ENCODE measurements at places on chromosomes 12 and 14. TPM values are rescaled to one million over a fixed set of nuclear protein-coding genes. Genes with fewer than 3 reads are reported as not detected.

Gene NTF3
- total RNA-seq = 1.5 TPM

Gene RABGGTA
- total RNA-seq = 21.0 TPM

Gene CYP27B1
- total RNA-seq = under 0.01 TPM

- DNase-seq = peak; percentile 61
Observed at GRCh38 chr14:80781972-80782367, 159.6 kb downstream of the CEP128 start.

DNA sequence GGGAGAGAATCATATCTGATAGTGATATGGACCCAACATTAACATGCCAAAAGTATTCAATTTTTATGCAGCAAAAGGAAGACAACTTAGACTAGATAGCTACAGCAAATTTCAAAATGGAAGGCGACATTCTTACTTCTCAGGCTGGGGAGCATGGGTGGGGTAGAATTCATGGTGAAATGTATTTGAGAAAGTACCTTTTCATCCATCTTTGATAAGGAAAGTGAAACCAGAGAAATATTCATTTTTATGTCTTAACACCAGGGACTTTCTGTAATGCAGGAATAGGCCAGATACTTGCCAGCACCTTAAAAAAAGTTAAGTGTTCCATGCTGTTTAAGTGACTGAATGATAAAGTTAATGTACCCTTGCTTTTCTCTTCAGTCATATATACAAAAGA is 13.4 kb downstream of the BTG1 start:
- no peak for DNase-seq

DNA sequence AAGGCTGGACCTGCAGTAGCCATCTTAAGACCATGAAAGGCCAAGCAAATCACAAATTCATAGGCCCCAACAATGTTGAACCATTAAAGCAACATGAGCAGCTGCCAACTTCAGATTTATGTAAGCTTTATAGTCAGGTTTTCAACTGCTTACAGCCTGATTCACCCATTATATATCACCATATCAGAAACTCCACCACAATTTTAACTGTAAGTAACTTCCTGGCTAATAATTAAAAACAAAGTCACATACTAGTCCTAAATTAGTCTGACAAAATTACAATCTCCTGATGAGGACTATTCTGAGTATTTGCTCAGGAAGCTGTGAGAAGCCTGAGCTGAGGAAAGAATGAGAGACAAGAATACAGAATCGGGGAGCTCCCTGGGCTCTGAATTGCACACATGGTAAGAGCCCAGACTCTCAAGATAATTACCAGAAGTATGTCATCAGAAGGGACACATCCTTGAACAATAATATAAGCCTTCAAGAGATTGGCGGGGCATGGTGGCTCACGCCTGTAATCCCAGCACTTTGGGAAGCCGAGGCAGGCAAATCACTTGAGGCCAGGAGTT is 55.1 kb downstream of the NUMB start:
- no peak for DNase-seq

DNA sequence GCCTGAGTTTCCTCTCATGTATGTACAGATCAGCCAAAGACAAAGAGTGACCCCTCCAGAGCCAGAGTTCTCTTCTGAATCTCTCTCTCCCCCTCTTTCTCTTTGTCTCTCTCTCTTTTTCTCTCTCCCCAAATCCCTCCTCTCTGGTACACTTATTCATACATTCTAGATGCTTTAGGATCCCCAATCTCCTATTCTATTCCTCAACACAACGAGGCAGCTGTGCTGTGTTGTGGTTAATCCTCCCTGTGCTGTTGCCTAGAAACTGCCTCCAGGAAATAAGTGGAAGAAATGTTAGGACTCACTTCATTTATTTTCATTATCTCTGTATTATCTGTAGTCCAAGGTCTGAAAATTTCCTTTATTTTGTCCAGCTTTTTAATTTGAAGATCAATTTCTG is 350.5 kb upstream of the OR4E1 start:
- no peak for DNase-seq

DNA sequence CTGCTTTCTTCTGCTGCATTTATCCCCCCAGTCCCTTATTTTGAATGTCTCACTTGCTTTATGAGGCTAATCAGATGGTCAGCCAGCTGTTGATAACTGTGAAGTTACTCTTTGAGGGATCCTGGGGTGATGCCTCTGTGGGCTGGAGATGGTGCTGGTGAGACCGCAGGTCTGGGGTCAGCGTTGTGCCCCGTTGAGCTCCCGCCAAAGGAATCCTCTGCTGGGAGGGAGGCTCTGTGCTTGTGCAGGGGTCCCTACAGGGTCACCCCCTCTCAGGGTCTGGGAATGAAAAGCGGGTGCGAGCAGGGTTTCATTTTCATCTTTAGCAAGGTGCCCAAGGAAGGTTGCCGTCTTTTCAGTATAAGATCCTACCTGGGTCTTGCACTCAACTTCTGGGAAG is 161.2 kb upstream of the RTL1 start:
- DNase-seq = no peak

DNA sequence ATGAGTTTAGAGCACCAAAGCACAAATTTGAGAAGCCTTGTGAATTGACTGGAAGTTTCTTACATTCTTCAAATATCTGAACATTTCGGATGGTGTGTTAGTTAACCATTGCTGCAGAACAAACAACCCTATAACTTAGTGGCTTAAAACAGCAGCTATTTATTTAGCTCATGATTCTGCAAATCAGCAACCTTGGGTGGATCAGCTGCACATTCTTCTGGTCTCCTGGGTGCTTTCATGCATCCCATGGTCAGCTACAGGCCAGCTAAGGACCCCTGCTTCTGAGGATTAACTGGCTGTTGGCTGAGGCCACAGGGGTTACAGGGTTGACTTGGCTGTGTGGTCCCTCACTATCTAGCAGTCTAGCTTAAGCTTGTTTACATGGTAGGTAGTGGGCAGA is 114.0 kb upstream of the HIF1A start:
- no peak for DNase-seq

DNA sequence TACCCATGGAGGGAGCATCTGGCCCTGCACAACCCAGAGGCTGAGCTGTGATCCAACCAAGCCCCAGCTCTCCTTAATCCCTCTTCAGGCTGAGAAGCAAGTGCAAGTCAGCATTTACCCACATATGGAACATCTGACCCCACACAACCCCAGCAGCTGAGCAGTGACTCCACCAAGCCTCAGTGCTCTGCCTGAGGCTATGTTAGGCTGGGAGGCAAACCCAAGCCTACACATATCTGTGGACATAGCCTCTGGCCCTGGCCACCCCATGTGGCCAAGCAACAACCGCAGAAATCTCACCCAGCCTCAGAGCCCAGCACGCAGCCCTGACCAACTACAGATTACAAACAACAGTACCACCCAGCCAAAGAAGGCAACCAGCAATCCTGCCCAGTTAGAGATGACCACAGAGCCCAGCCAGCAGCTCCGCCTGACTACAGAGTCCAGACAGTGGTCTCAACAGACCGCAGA is 142.8 kb downstream of the NUAK1 start:
- peak; percentile 35 for DNase-seq

DNA sequence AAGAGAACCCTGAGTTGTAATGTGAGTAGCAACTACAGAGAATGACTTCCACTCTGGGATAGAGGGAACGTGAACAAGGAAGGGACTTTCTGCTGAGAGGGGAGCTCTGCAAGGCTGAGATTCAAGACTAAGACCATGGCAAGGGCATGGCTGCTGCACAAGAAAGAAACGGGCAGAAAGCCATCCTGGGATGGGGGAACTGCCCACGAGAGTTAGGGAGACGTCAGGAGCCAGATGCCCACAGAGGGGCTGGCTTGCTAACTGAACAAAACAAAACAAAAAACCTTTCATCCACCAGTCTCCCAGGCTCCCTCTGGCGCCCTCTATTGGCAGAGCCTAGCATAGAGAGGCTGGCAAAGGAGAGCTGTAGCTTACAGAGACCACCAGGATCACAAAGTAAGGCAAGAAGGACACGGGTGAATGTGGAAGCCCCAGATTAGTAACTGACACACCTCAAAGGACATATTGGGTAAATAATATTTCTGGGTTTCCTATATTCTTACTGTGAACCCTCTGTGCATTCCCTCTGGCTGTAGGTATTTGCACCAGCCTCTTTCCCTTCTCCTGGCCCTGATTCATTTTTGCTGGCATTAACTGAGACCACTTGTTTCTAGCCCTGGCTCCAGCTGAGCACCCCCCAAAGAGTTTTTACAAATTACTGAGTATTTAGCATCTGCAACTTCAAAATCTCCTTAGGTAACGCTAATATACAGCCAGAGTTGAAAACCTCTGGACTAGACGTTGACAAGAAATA is 338.3 kb downstream of the EMP1 start:
- DNase-seq = peak; percentile 20
